ENCODE measurements at places on chromosomes 12 and 14.

GRCh38 chr12:105992849-105993740 is 145.7 kb downstream of the NUAK1 start:
- peak; percentile 80 for DNase-seq

GRCh38 chr14:90301668-90302090 is 30.1 kb downstream of the NRDE2 start:
- DNase-seq, result peak; percentile 35

- no peak for DNase-seq
Observed at GRCh38 chr14:94680862-94681288, 68.7 kb downstream of the SERPINA3 start.

DNA sequence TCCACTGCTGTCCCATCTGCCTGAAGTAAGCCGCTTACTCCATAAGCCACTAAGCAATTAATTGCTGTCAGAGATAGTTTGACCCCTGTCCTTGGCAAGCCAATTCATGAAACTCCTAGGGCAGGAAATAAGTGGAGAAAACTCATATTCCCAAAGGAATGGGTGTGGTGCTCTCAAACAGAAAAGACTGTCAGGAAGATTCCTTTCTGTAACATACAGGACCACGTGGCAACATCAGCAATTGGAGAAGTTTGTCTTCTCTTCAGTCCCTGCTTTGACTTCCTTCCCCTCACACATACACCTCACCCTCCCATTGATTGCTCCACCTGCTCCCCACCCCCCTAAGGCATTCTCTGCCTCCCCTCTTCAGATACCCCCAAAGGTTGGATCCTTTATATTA is 36.2 kb upstream of the MDM1 start:
- DNase-seq, result no peak

DNA sequence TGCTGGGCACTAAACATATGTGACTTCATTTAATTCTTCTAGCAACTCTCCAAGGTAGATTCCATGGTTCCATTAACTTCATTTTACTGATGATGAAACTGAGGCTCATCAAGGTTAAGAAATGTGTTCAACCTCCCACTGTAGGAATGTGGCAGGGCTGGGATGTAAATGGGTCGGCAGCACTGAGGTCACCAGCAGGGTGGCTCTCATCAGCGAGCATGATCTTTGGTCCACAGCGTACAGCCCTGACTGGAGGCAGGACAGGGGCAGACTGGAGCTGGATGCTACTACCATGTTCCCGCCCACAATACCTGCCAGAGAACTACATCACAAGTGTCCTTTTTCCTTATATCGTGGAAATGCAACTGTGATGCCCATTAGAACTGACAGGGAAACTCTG is 4.6 kb downstream of the APPL2 start:
- DNase-seq, result no peak
